ENCODE measurements at places on chromosomes 1 and 21.

GRCh38 chr1:24502065-24502708 lies 449 bp upstream of the RCAN3 start:
- DNase-seq: peak; percentile 69

DNA sequence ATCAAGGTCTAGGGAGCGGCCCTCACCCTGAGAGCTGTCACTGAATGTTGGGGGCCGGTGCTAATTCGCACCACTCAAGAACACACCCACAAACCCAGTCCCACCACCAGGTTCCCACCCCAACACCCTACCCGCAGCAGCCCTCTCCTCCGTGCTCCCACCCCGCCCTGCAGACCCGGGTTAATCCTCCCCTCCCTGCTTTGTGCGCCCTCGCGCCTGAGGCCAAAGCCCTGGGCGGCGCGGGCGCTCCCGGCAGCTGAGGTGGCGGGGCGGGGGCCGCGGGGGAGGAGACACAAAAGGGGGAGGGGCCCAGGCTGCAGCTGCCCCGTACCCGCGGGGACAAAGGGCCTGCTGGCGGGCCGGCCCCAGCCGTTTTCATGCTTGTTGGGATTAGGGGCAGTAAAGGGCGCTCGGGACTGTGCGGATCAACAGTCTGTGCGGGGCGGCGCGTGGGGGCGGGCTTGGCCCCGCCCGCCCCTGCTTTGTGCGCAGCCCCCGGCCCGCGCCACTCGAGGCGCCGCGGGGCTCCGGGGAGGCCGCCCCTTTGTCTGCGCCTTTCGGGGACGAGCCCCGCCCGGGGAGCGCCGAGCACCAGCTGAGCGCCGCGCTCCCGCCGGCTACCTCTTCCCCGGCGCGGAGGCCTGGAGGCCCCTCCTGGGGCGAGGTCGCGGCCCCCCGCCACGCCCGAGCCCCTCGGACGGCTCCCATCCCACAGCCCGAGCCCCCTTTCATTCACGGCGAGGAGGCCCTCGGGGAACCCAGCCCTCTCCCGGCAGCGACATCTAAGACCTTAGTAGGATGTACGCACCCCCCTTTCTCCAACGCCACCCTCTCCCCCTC lies 10.9 kb downstream of the C1orf216 start:
- DNase-seq: peak; percentile 16

DNA sequence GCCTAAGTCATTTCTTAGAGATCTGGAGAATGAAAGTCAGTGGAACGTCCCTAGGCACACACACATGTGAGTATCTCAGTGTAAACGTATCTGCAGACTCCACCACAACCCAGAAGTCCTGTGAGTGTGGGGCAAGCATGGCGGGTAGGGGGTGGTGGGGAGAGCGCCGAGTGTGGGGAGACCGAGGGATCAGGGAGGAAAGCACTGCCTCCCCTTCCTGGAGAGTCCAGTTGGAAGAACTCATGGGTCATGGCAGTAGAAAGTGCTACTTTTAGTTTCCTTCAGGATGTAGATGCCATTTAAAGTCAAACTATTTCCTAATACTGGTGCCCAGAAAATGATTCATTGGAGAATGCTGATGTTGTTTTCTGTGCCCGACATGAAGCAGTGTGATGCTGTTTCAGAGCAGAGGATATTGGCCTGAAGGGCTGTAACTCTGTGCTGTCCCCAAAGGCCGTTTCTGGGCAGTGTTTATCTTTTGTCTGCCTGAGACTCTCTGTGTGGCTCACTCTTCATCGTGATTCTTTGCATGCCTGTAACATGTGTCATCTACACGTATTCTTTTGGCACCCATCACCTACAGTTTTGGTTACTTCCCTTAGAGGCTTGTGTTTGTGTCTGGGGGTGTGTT lies 45.7 kb upstream of the TSPAN2 start:
- no peak for DNase-seq

DNA sequence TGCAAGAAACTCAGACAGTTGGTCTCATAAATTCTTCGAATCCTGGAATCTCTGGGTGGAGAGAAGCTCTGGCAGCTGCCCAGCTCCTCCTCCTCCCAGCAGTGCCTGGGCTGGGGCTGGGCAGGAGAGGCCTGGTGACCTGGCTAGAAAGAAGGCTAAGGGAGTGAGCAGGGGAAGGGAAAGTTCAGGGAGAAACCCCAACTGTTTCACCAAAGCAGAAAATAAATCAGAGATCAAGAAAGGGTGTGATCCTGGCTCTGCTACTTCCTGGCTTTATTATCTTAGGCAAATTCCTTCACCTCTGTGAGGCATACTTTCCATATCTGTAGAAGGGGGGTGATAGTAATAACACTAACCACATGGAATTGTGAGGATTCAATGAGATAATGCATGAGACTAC lies 8.8 kb upstream of the COL16A1 start:
- no peak for DNase-seq

DNA sequence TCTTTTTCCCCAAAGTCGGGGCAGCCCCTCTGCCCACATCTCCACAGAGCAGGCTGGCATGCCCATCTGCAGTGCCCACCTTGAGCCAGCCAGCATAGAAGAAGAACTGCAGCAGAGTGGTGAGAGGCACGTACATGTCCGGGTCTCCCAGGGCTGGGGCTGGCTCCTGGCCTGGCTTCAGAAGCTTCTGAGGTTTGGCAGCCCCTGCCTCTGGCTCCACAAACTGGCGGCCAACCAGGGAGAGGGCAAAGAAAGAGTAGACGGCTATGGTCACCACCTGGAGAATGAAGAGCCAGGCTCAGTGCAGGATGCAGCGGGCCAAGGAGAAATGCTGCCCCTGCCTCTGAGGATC lies 3.0 kb downstream of the BEST4 start:
- DNase-seq: no peak

DNA sequence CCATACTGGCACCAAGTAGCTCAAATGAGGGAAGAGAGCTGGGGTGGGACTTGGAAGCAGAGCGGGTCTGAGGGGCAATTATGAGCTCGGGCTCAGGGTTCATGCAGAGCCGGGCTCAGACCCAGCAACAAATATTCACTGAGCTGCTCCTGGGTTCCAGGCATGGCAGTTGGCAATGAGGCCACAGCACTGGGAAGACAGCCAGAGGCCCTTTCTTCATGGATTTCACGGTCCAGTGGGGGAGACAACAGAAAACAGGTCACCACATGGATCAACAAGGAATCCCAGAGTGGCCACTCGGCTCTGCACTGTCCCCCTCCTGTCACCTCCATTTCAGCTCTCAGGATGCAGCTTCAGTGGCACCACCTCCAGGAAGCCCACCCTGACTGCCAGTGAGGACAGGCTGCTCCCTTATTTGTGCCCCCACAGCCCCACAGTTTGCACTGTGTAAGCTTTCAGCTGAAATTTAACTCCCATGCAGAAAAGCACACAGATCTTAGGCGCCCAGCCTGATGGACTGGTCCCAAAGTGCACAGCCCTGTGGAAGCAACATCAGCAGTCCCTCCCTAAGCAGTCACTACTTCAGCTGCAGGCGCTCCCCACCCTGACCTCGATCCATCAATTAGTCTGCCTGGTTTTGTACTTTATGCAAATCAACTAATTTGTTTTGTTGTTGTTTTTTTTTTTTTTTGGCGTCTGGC lies 22.4 kb downstream of the ARHGEF19 start:
- DNase-seq: no peak

GRCh38 chr1:196449460-196449859 lies 158.8 kb downstream of the KCNT2 start:
- no peak for DNase-seq

DNA sequence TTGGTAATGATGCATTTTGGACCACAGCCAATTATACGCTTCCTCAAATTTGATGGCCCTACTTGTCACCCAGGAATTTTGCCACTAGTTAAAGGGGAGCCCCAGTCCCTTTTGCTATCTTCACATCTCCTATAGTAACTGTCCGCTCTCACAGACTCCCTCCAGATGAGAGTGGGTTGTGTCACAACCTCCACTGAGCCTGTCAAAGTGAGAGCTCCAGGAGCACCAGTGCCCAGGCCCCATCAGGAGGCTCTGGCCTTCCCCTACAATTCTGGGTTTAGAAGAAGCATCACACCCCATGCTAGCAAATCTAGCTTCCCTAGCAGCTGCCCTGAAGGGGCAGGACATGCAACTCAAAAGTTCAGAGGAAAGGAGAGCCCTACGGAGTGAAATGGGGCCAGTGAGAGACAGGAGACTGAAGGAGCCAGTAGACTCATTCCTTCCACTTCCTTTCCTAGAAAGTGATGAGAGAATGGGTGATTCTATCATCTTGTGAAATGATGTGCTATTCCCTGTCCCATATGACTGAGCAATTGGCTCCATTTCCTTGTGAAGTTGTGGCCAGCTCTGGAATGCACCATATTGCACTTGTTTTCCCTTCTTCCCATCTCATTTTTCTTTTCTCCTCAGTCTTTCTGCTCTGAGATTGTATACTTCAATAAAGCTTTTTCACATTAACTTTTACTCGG lies 541.3 kb downstream of the DPYD start:
- no peak for DNase-seq

GRCh38 chr1:167110586-167110985 lies 16.7 kb downstream of the STYXL2 start:
- no peak for DNase-seq

DNA sequence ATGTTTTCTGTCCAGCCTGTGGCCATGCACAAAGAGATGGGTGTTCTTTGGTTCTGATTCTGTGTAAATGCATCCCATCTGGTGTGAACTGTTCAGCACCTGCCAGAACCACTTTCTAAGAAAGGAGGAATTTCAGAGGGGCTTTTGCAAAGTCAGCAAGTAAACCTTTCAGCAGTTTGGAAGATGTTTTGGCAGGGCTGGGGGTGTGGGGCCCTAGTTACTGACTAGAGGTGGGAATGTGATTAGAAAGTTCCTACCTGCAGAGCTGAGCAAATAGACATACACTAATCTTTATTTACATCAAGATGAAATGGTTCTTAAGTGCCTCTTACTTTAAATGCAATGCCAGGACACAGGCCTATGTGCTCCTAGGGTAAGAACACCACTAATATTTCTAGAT lies 378.1 kb upstream of the USP24 start:
- no peak for DNase-seq

DNA sequence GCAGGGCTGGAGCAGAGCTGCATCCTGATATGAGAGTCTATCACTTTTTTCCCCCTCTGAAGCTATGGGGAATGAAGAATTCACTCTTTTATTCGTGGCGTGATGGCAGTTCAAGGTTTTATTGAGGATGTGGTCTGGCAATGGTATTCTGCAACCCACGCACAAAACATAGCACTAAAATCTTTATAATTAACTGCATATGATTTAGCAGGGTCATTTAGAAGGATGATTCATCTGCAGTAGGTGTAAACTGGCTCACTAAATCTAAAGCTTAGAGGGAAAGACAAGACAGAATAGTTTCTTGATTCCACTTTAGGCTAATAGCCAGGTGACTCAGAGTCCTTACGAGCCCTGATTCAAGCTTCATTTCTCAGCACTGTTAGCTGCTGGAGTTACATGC lies 25.0 kb upstream of the CHRM3 start:
- DNase-seq: no peak

DNA sequence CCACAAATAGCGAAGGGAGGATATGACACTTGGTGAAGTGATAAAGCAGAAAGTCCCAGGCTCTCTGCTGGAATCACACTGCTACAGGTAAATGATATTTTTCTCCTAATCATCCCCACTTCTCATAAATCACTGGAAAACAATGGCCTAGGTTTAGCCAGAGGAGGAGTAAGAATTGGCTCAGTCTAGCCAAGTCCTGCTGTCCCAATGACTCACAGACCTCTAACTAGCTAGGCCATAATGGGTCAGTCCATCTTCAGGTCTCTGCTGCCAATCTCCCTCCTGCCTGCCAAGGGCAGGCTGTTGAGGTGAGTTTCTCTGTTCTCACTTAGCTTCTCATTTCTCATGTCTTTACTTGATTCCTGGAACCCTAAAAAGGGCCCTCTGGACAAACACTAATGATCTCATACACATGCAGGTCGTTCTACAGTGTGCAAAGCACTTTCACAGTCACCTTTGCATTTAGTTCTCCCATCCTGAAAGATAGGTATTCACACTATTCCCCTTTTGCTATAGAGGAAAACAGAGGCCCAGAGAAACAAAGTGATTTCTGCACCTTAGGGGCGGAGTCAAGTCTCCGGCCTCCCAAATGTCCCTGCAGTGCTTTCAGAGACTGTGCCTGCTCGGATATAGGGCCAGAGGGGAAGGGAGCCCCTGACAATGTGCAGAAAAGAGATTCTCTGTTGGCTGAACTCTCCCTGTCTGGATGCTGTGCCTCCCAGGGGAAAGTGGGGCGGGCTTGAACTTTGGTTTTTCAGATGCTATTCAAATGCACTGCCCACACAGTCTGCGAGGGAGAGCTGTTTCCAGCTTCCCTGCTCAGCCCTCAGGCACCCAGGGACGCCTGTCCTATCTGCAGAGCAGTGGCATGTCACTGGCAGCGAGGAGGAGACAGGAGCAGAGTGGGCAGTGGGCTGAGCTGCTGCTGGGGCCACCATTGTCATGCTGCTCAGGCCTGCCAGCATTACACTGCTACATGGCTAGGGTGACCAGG lies 3.9 kb upstream of the CDK18 start:
- DNase-seq: no peak

DNA sequence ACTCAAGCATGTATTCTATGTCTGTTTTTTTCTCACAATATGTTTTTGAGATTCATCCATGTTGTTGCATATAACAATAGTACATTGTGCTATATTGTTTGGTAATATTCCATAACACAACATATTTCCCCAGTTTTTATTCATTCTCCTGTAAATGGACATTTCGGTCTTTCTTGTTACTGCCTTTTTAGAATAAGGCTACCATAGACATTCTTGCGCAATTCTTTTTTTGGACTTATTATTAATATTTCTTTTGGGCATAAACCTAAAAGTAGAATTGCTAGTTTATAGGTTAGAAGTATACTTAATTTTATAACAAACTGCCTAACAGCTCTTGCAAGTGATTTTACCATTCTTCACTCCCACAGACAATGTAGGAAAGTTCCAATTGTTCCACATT lies 573.0 kb downstream of the ADGRL2 start:
- no peak for DNase-seq

DNA sequence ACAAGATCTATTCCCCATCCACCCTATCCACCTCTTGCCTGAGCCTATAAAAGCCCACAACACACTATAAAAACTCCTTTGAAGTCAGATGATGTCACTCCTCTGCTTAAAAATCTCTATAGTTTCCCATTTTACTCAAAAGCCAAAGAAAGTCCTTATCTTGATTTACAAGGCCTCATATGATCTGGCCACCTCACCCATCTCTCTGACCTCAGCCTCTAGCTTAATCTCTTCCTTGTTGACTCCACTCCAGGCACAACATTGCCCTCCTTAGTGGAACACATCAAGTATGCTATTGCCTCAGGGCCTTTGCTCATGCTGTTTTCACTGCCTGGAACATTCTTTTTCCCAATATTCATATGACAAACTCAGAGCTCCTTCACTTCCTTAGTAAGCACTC lies 33.3 kb downstream of the ZNF281 start:
- DNase-seq: no peak

- no peak for DNase-seq
Measured at GRCh38 chr1:175842550-175842949, 99.2 kb upstream of the TNR start.

All from stimulated activated CD4-positive, alpha-beta T cell treated with anti-CD3 and anti-CD28 coated beads, Interleukin-4, amount 100 ng/mL, for 4 hours (primary cell).